ENCODE measurements at places on chromosomes 5 and 9.

DNA sequence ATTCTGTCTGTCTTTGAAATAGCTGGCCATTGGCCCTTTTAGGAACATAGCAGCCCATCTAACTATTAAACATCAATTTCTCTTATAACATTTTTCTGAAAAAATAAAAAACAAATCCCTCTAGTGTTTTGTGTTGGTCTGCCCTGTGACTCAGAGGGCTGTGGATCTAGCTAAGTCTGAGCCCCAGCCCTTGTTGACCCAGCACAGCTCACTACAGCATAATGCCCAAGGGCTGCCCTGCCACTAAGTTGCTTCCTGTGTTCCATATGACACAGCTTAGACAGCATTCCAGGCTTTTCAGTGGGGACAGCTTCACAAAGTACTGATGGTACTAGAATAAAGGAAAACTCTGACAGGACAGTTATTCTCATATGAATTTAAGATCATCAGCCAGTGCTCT is 136.0 kb downstream of the SCAMP1 start:
- no peaks in the 10 kb centered on the region for H3K4me1 ChIP-seq
- no peak for DNase-seq
- no peaks in the 10 kb centered on the region for H3K36me3 ChIP-seq

- DNase-seq, result no peak
- H3K27ac ChIP-seq, result no peak overlapping the region
- no peaks in the 10 kb centered on the region for H3K36me3 ChIP-seq
- H3K4me1 ChIP-seq, result no peaks in the 10 kb centered on the region
Observed at GRCh38 chr5:19745247-19745646, 242.8 kb downstream of the CDH18 start.

GRCh38 chr5:22665801-22666200 is 187.3 kb downstream of the CDH12 start:
- H3K4me3 ChIP-seq, result no peak overlapping the region
- H3K27ac ChIP-seq, result no peak overlapping the region
- no peaks in the 10 kb centered on the region for H3K36me3 ChIP-seq
- no peaks in the 10 kb centered on the region for H3K4me1 ChIP-seq
- no peaks in the 10 kb centered on the region for H3K27me3 ChIP-seq
- no peak for DNase-seq

DNA sequence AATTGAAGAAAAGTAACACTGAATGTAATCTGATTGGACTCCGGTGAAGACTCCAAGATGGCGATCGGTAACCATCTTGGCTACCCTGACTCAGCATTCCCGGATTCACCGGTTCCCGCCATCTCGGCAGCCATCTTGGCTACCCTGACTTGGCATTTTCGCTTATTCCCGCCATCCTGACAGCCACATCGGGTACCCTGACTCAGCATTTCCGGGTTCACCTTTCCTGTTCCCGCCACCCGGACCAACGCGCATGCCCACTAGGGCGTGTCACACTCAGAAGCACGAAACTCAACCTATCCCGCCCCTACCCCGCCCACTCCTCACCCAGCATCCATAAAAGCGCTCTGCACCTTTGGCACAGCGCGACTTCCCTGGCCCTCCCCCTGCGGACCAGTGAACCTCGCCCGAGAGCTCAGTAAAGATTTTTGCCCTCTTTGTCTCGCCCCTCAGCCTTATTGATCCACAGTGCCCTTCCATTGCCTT is 17.2 kb downstream of the SPTLC1 start:
- peaks cover 56% of the 10 kb centered on the region for H3K36me3 ChIP-seq
- peak; percentile 32 for DNase-seq
- no peaks in the 10 kb centered on the region for H3K27me3 ChIP-seq
- H3K27ac ChIP-seq, result no peak overlapping the region
- H3K4me1 ChIP-seq, result peaks cover 51% of the 10 kb centered on the region

GRCh38 chr5:171270136-171270535 is 38.9 kb upstream of the TLX3 start:
- no peak for DNase-seq
- H3K36me3 ChIP-seq, result no peaks in the 10 kb centered on the region
- H3K4me1 ChIP-seq, result peaks cover 22% of the 10 kb centered on the region
- no peak overlapping the region for H3K27ac ChIP-seq
- peaks cover 20% of the 10 kb centered on the region for H3K27me3 ChIP-seq
- H3K4me3 ChIP-seq, result no peak overlapping the region

DNA sequence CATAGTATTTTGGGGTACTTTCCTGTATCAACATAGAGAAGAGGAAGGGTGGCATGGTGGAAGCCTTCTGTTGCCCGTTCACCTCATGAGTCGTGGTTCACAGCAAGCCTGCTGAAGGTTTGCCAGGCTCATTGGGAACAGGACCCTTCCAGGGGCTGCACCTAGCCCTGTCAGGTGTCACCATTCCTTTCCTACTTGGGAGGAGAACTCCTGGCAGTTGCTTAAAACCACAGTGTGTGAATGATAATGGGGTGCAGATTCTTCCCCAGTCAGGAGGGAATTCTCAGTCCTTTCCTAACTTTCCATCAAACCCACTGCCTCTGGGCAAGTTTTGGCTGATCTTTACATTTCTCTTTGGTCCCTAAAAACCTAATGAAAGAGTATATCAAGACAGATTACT is 99.4 kb upstream of the CTNND2 start:
- H3K27ac ChIP-seq, result no peak overlapping the region
- no peaks in the 10 kb centered on the region for H3K36me3 ChIP-seq
- H3K4me3 ChIP-seq, result no peak overlapping the region
- H3K4me1 ChIP-seq, result no peaks in the 10 kb centered on the region

- no peaks in the 10 kb centered on the region for H3K27me3 ChIP-seq
- no peak overlapping the region for H3K4me3 ChIP-seq
- H3K27ac ChIP-seq, result no peak overlapping the region
- no peaks in the 10 kb centered on the region for H3K4me1 ChIP-seq
Observed at GRCh38 chr5:100423330-100423729, 111.8 kb upstream of the FAM174A start.

GRCh38 chr9:136372561-136373299 is 739 bp downstream of the CARD9 start:
- H3K27me3 ChIP-seq, result no peaks in the 10 kb centered on the region
- peak overlapping the region; percentile 45 for H3K4me3 ChIP-seq
- no peak overlapping the region for H3K27ac ChIP-seq
- DNase-seq, result no peak
- no peaks in the 10 kb centered on the region for H3K36me3 ChIP-seq

GRCh38 chr5:179324760-179325295 is 20.4 kb downstream of the ADAMTS2 start:
- no peak overlapping the region for H3K27ac ChIP-seq
- no peaks in the 10 kb centered on the region for H3K36me3 ChIP-seq
- H3K27me3 ChIP-seq, result no peaks in the 10 kb centered on the region
- H3K4me1 ChIP-seq, result no peaks in the 10 kb centered on the region
- no peak overlapping the region for H3K4me3 ChIP-seq
- DNase-seq, result no peak

- H3K4me1 ChIP-seq, result no peaks in the 10 kb centered on the region
- peaks cover 6% of the 10 kb centered on the region for H3K36me3 ChIP-seq
- H3K27me3 ChIP-seq, result peaks cover 24% of the 10 kb centered on the region
- no peak overlapping the region for H3K4me3 ChIP-seq
- DNase-seq, result no peak
Observed at GRCh38 chr9:23819403-23819802, 6.6 kb downstream of the ELAVL2 start.

- peaks cover 30% of the 10 kb centered on the region for H3K4me1 ChIP-seq
- peak; percentile 77 for DNase-seq
- no peaks in the 10 kb centered on the region for H3K36me3 ChIP-seq
- peak overlapping the region; percentile 22 for H3K4me3 ChIP-seq
- H3K27me3 ChIP-seq, result no peaks in the 10 kb centered on the region
- H3K27ac ChIP-seq, result peak overlapping the region; percentile 89
Observed at GRCh38 chr5:150350524-150351344, 6.8 kb upstream of the TCOF1 start.

- no peak overlapping the region for H3K27ac ChIP-seq
- no peaks in the 10 kb centered on the region for H3K27me3 ChIP-seq
- peaks cover 5% of the 10 kb centered on the region for H3K4me1 ChIP-seq
- H3K4me3 ChIP-seq, result no peak overlapping the region
- no peaks in the 10 kb centered on the region for H3K36me3 ChIP-seq
Observed at GRCh38 chr5:178325679-178326373, 93.2 kb upstream of the PHYKPL start.

DNA sequence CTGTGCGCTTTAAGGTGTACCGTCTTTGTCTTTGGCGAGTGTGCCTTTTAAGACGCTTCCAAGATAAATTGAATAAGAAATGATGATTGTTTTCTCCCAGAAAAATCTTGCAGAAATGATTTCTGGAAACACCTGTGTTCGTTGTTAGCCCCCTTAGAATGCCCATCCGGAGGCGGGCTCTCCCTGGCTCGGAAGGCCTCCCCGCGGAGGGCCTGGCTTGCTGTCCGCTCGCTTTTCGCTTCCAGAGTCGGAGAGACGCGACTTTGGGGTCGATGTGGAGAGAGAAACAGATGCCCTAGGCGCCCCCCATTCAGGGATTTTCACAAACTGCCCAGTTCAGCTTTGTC is 23.9 kb downstream of the LECT2 start:
- H3K36me3 ChIP-seq, result no peaks in the 10 kb centered on the region
- no peak overlapping the region for H3K27ac ChIP-seq

DNA sequence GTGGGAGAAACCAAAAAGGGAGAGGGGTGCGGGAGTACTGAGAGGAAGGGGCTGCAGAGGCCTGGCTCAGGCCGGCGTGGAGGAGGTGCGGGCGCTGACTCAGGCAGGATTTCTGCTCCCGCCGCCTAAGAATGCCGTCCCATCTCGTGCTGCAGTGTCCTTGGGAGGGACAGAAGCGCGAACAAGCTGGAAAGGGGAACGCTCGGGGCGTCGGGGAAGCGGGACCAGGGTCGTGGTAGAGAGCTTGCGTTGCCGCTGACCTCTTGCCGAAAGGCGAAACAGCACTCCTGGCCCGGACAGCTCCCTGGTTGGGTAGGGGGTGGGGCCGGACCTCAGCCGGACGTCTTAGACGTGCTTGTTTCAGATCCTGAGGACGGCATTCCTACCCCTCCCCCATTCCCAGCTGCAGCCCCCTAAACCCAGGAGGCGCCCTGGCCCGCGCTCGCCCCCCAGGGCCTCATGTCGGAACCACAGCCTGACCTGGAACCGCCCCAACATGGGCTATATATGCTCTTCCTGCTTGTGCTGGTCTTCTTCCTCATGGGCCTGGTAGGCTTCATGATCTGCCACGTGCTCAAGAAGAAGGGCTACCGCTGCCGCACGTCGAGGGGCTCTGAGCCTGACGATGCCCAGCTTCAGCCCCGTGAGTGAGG is 1.1 kb downstream of the RELL2 start:
- peaks cover 63% of the 10 kb centered on the region for H3K4me1 ChIP-seq
- peaks cover 52% of the 10 kb centered on the region for H3K36me3 ChIP-seq
- peak overlapping the region; percentile 93 for H3K4me3 ChIP-seq
- peak overlapping the region; percentile 90 for H3K27ac ChIP-seq
- peak; percentile 81 for DNase-seq

DNA sequence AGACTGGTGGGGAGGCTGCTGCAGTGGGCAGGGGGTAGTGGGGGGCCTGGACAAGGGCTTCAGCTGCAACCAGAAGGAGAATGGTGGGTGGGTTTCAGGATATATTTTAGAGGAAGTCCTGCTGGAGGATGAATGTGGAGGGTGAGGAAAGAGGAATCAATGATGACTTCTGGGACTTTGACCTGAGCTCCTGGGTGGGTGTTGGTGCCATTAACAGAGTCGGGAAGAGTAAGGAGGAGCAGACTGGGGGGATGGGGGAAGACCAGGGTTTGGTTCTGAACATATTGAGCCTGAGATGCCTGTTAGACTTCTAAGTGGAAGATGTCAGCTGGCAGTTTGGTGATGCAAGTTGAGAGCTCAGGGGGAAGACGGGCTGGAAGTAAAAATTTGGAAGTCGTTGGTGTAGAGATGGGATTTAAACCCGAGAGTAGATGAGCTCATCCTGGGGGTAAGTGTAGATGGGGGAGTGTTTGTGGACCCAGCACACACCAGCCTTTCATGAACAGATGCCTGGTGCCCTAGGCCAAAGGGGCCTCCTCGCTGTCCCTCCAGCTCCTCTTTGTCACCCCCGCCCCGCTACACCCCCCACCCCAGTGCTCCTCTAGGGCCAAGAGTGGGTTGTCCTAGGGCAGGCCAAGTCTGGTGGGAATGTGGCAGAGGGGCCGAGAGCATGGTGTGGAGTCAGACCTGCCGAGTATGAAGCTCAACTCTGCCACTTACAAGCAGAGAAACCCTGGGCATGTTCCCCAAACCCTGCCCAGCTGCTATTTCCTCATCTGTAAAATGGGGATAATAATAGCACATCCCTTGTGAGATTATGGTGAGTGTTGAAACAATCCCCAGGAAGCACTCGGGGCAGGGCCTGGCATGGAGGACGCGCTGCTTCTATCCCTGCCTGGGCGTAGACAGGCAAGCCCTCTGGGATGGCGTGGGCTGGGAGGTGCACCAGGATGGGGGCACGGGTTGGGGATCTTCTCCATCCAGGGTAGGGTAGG is 4.0 kb downstream of the DNM1 start:
- peaks cover 14% of the 10 kb centered on the region for H3K4me1 ChIP-seq
- H3K36me3 ChIP-seq, result no peaks in the 10 kb centered on the region
- peaks cover 35% of the 10 kb centered on the region for H3K27me3 ChIP-seq
- H3K27ac ChIP-seq, result no peak overlapping the region

DNA sequence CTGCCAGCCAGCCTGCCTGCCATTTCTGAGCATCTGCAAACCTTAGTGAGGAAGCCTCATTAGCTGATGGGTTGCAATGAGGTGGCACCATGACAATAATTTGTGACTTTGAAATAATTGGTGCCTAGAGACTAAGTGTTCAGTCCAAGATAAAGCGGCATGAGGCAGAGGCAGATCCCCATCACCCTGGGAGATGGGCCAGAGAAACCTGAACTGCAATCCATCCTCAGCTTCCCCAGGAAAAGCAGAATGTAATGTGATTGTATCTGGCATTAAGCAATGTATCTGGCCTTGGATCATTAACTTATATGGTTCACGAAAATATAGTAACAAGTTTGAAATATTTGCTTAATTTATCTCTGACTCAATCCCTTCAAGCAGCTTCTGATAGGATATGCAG is 101.0 kb downstream of the SPOCK1 start:
- H3K4me3 ChIP-seq, result no peak overlapping the region
- no peak overlapping the region for H3K27ac ChIP-seq
- H3K36me3 ChIP-seq, result no peaks in the 10 kb centered on the region
- H3K27me3 ChIP-seq, result peaks cover 3% of the 10 kb centered on the region
- H3K4me1 ChIP-seq, result no peaks in the 10 kb centered on the region
- no peak for DNase-seq

- H3K4me3 ChIP-seq, result peak overlapping the region; percentile 91
- no peaks in the 10 kb centered on the region for H3K27me3 ChIP-seq
- peaks cover 56% of the 10 kb centered on the region for H3K4me1 ChIP-seq
- H3K36me3 ChIP-seq, result peaks cover 52% of the 10 kb centered on the region
- H3K27ac ChIP-seq, result peak overlapping the region; percentile 97
Observed at GRCh38 chr5:179822444-179822990, 1.8 kb downstream of the SQSTM1 start.

DNA sequence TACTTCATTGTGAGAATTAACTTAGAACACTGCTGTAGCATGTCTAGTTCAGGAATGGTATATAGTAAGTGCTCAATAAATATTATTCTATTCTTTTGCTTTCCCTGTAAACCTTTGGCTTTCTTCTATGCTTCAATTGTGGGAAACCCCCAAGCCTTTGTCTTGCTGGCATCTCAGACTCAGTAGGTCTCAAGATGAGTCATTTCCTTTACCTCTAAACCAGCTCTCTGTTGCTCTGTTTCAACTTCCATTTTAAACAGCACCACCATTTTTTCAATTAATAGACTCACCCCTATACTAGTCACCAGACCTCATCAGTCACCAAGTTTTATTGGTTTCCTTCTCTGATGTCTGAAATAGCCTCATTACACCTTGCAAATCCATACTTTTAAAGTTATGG is 43.5 kb downstream of the DMAC1 start:
- no peaks in the 10 kb centered on the region for H3K27me3 ChIP-seq
- H3K36me3 ChIP-seq, result peaks cover 20% of the 10 kb centered on the region
- H3K4me1 ChIP-seq, result peaks cover 17% of the 10 kb centered on the region
- H3K4me3 ChIP-seq, result no peak overlapping the region

All from activated CD8-positive, alpha-beta T cell treated with anti-CD3 and anti-CD28 coated beads, Interleukin-2, amount 10 ng/mL, durations not matched to agents 7 days and 5 days (primary cell).